ENCODE measurements at places on chromosomes 2 and 18. TPM values are rescaled to one million over a fixed set of nuclear protein-coding genes. Genes with fewer than 3 reads are reported as not detected.

Gene MEP1B
- total RNA-seq, result 0.36 TPM

Gene HAUS1
- 51.8 TPM for total RNA-seq

Gene CD207
- not detected for total RNA-seq

Gene TSGA10
- total RNA-seq, result 8.8 TPM

Gene ARL4C
- total RNA-seq, result 14.6 TPM

Gene GPR35
- 14.7 TPM for total RNA-seq

Gene ASB18
- not detected for total RNA-seq

Gene VAMP5
- 2.1 TPM for total RNA-seq

Gene SLC8A1
- 8.9 TPM for total RNA-seq

Gene RGPD6
- 51.8 TPM for total RNA-seq

Gene CIB4
- total RNA-seq, result not detected

Gene RHBDD1
- 20.1 TPM for total RNA-seq

Gene CHRND
- not detected for total RNA-seq

Gene GRB14
- 3.6 TPM for total RNA-seq

Gene DPP10
- 15.7 TPM for total RNA-seq

Gene ACVR2A
- total RNA-seq, result 43.0 TPM

Gene GALNT14
- total RNA-seq, result 2.2 TPM

- H3K27ac ChIP-seq, result no peak overlapping the region
- H3K36me3 ChIP-seq, result no peaks in the 10 kb centered on the region
- no peak overlapping the region for H3K4me3 ChIP-seq
- DNase-seq, result peak; percentile 55
- H3K4me1 ChIP-seq, result no peaks in the 10 kb centered on the region
- H3K27me3 ChIP-seq, result no peaks in the 10 kb centered on the region
Measured at GRCh38 chr2:195575879-195576401, 81.1 kb upstream of the SLC39A10 start.

DNA sequence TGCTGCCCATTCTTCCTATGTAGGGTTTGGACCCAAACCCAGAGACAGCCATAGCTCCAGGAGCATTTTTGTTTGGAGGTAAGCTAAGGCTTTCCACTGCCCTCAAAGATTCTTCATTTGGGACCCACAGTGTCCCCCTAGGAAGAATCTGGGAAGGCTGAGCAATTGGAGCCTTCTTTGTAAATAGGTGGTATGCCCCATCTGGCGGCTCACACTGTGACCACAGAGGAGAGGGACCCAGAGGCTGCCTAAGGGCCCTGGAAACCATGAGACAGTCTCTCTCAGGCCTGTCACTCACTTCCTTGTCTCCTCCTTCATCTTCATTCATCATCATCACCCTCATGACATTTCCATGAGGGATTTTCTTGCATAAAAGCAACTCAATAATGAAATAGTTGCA lies 215.4 kb upstream of the OSR1 start:
- H3K4me1 ChIP-seq, result peaks cover 16% of the 10 kb centered on the region
- H3K4me3 ChIP-seq, result no peak overlapping the region
- no peaks in the 10 kb centered on the region for H3K36me3 ChIP-seq

GRCh38 chr2:168494190-168494711 lies 38.2 kb downstream of the CERS6 start:
- no peak overlapping the region for H3K4me3 ChIP-seq
- no peaks in the 10 kb centered on the region for H3K36me3 ChIP-seq
- peak overlapping the region; percentile 77 for H3K27ac ChIP-seq
- H3K4me1 ChIP-seq, result peaks cover 47% of the 10 kb centered on the region
- DNase-seq, result peak; percentile 40

GRCh38 chr2:24457696-24458386 lies 33.2 kb upstream of the NCOA1 start:
- H3K27ac ChIP-seq, result no peak overlapping the region
- H3K4me1 ChIP-seq, result no peaks in the 10 kb centered on the region
- no peak overlapping the region for H3K4me3 ChIP-seq
- DNase-seq, result no peak
- H3K27me3 ChIP-seq, result no peaks in the 10 kb centered on the region
- H3K36me3 ChIP-seq, result no peaks in the 10 kb centered on the region

- H3K4me3 ChIP-seq, result no peak overlapping the region
- no peaks in the 10 kb centered on the region for H3K36me3 ChIP-seq
Measured at GRCh38 chr18:12891561-12891960, 7.5 kb upstream of the PTPN2 start.

DNA sequence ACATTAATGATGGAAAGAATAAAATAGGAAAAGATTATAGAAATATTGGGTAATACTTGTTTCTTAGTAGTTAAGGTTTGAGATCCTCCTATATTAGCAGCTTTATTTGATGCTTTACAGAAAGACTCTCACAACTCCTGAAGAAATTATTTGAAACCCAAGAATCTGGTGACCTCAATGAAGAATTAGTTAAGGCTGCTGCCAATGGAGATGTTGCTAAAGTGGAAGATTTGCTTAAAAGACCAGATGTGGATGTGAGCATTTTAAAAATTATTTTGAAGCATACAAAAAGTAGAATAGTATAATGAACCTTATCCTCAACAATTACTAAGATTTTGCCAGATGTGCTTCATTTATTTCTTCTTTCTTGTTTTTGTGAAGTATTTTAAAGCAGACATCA lies 59.1 kb downstream of the MIB1 start:
- no peaks in the 10 kb centered on the region for H3K27me3 ChIP-seq
- H3K4me1 ChIP-seq, result peaks cover 8% of the 10 kb centered on the region
- no peak for DNase-seq
- no peak overlapping the region for H3K4me3 ChIP-seq
- H3K27ac ChIP-seq, result no peak overlapping the region

GRCh38 chr2:176856683-176857082 lies 355.9 kb upstream of the HNRNPA3 start:
- no peak overlapping the region for H3K4me3 ChIP-seq
- no peaks in the 10 kb centered on the region for H3K4me1 ChIP-seq
- no peak for DNase-seq
- H3K27me3 ChIP-seq, result no peaks in the 10 kb centered on the region
- no peaks in the 10 kb centered on the region for H3K36me3 ChIP-seq

DNA sequence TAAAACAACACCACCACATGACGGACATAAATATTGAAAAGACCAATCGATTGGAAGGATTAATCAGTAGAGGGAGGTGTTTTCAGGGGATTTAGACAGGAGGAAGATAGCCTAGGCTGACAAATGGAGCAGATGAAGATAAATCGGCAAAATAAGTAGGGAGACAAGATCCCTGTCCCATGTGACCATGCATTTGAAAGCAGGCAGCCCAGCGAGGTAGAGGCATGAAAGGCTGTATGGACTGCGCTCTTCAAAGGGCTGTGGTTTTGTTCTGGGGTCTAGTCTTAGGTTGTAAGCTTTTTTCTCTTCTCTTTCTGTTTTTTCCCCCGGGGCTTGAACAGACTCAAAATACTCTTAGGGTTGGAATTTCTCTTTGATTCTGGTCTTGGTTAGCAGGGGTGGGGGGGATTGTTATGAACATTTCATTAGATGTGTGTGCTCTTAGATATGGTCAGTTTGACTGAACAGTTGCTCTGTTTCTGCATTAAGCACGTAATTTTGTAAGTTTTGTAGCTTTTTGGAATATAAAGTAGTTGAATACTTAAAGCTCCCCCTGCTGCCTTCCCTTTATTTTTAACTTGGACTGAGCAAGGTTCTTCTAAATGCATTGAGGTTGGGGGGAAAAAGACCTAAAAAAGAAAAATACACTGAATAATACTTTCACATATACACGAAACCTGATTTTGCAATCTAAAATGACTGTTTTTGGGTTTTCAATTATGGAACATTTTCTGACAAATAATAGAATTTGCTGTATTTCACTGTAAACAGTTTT lies 32.2 kb downstream of the ZNF532 start:
- no peak overlapping the region for H3K4me3 ChIP-seq
- peaks cover 11% of the 10 kb centered on the region for H3K4me1 ChIP-seq
- H3K27ac ChIP-seq, result peak overlapping the region; percentile 23
- no peak for DNase-seq

DNA sequence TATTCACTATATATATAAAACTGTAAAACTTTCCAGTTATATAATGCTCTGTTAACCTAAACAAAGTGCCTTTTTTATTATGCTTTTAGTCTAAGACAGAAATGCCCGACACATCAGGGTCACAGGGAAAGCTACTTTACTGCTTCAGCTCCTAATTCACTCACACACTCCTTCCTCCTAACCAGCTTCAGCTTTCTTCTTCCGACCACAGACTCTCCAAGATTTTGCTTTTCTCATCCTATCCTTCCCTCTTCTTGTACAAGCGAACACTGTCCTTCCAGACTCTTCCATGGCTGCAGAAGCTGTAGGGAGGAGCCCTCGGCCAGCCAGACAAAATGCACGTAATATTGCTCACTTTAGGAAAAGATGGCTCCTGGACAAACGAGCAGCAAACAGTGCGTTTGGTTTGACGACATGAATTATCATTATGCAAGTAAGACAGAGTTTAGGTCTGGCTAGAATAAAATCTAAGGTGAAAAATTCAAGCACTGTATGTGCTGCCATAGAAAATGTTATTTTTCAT lies 47.5 kb upstream of the HNRNPA3 start:
- no peaks in the 10 kb centered on the region for H3K27me3 ChIP-seq
- DNase-seq, result peak; percentile 28
- peaks cover 29% of the 10 kb centered on the region for H3K4me1 ChIP-seq

- peak; percentile 56 for DNase-seq
- H3K4me1 ChIP-seq, result no peaks in the 10 kb centered on the region
- H3K4me3 ChIP-seq, result no peak overlapping the region
- no peak overlapping the region for H3K27ac ChIP-seq
- no peaks in the 10 kb centered on the region for H3K36me3 ChIP-seq
Measured at GRCh38 chr2:164538240-164538866, 82.9 kb downstream of the GRB14 start.

GRCh38 chr2:231359948-231360347 lies 35.6 kb upstream of the B3GNT7 start:
- no peaks in the 10 kb centered on the region for H3K36me3 ChIP-seq
- H3K27ac ChIP-seq, result no peak overlapping the region
- H3K4me3 ChIP-seq, result no peak overlapping the region
- no peak for DNase-seq
- peaks cover 8% of the 10 kb centered on the region for H3K4me1 ChIP-seq
- no peaks in the 10 kb centered on the region for H3K27me3 ChIP-seq

GRCh38 chr2:47165001-47165555 lies 10.0 kb upstream of the STPG4 start:
- no peak overlapping the region for H3K4me3 ChIP-seq
- H3K4me1 ChIP-seq, result peaks cover 7% of the 10 kb centered on the region
- DNase-seq, result no peak
- H3K36me3 ChIP-seq, result no peaks in the 10 kb centered on the region
- no peak overlapping the region for H3K27ac ChIP-seq
- H3K27me3 ChIP-seq, result no peaks in the 10 kb centered on the region

- H3K27ac ChIP-seq, result no peak overlapping the region
- no peak overlapping the region for H3K4me3 ChIP-seq
- H3K27me3 ChIP-seq, result no peaks in the 10 kb centered on the region
- no peaks in the 10 kb centered on the region for H3K36me3 ChIP-seq
Measured at GRCh38 chr2:104428155-104428554, 425.8 kb upstream of the POU3F3 start.

DNA sequence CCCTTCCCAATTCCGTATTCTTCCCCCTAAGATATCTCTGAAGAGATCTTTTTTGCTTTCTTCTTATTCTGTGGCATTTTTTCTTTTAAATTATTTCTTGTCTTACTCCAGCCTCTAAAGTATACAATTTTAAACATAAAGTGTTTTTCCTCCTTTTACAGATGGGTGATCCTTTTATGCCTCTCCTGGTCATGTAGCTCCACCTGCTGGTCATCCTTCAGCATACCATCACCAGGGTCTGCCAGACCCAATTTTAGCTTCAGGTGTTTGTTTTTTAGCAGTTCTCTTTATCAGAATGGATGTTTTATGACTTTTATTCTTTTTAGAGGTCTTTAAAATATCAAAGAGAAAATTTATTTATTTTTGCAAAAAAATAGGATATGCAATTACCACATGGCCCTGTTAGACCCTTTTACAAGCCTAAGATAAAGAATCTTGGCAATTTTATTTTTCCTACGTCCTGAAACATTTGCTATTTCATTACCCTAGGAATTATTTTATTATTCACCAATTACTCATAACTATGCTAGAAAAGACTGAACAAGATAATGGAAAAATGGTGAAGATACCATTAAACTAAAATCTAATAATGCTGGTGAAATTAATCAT lies 55.5 kb downstream of the PIGN start:
- no peaks in the 10 kb centered on the region for H3K27me3 ChIP-seq
- H3K36me3 ChIP-seq, result no peaks in the 10 kb centered on the region
- no peak overlapping the region for H3K4me3 ChIP-seq
- DNase-seq, result peak; percentile 81
- H3K27ac ChIP-seq, result no peak overlapping the region

DNA sequence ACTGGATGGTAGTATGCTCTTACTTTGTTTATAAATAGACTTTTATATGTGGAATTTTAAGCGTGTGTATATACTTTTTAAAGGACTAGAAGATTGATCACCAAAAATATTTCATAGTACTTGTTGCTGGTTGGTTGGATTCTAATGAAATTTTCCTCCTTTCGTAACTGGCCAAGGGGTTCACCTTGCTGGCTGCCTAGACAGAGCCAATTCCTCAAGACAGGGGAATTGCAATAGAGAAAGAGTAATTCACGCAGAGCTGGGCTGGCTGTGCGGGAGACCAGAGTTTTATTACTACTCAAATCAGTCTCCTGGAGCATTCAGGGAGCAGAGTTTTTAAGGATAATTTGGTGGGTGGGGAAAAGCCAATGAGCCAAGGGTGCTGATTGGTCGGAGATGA lies 70.7 kb downstream of the SNORC start:
- H3K27ac ChIP-seq, result no peak overlapping the region
- H3K4me1 ChIP-seq, result no peaks in the 10 kb centered on the region
- DNase-seq, result no peak
- no peak overlapping the region for H3K4me3 ChIP-seq

DNA sequence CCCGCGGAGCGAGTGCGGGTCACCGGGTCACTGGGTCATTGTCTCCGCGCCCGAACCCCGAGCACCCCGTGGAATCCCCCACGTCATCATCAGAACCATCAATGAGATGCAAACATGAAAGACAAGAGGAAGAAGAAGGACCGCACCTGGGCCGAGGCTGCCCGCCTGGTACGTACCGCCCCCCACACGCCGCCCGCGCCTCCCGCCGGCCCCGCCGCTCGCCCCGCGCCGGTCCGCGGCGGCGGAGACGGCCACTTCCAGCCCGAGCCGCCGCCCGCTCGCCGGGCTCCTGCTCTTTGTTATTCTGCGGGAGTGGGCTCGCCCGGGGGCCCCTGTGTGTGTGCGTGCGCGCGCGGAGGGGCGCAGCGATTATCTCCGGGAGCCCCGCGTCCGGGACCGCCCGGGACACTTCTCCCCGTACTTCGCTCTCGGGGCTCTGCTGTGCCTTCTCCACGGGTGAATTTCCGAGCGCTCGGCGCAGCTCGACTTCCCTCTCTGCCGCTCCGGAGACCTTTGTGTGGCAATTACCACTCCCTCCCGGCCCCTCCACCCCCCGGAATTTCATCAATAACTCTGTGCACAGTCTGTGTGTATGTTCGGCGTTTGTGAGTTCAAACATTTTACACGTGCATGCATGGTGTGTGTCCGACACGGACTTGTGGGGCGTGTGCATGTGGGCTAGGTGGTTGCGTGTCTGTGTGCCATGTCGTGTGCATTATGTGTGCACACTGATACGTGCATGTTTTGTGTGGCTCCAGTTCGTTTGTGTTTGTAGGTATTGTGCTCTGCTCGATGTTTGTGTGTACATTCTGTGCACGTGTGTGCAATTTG lies 714 bp downstream of the ASXL3 start:
- H3K27ac ChIP-seq, result peak overlapping the region; percentile 85
- H3K27me3 ChIP-seq, result no peaks in the 10 kb centered on the region
- H3K4me1 ChIP-seq, result peaks cover 5% of the 10 kb centered on the region
- peak overlapping the region; percentile 82 for H3K4me3 ChIP-seq

GRCh38 chr2:68478688-68479087 lies 11.3 kb downstream of the APLF start:
- DNase-seq, result no peak
- no peaks in the 10 kb centered on the region for H3K36me3 ChIP-seq
- H3K4me1 ChIP-seq, result no peaks in the 10 kb centered on the region
- H3K27me3 ChIP-seq, result no peaks in the 10 kb centered on the region
